Neural progenitor cell (in vitro differentiated cells): ENCODE measurements at places on chromosomes 2 and 18. TPM values are rescaled to one million over a fixed set of nuclear protein-coding genes. Genes with fewer than 3 reads are reported as not detected.

DHRS9 gene
- total RNA-seq, result not detected in 2 replicates

DNA sequence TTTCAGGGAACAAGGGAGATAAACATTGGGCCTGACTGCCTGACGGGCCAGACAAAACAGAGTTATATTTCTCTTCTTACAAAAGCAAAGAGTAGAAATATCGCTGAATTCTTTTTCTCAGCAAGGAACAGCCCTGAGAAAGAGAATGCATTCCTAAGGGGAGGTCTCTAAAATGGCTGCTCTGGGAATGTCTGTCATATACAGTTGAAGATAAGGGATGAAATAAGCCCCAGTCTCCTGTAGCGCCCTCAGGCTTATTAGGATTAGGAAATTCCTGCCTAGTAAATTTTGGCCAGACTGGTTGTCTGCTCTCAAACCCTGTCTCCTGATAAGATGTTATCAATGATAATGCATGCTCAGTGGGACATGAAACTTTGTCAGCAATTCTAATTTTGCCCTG, 134.9 kb upstream of the CNTNAP5 start:
- H3K27me3 ChIP-seq, result no peaks in the 10 kb centered on the region
- no peak overlapping the region for H3K27ac ChIP-seq
- H3K4me3 ChIP-seq, result no peak overlapping the region
- no peaks in the 10 kb centered on the region for H3K36me3 ChIP-seq
- no peaks in the 10 kb centered on the region for H3K4me1 ChIP-seq
- no peak for DNase-seq

WBP1 gene
- 38.2 and 132 TPM in 2 replicates for total RNA-seq

DNA sequence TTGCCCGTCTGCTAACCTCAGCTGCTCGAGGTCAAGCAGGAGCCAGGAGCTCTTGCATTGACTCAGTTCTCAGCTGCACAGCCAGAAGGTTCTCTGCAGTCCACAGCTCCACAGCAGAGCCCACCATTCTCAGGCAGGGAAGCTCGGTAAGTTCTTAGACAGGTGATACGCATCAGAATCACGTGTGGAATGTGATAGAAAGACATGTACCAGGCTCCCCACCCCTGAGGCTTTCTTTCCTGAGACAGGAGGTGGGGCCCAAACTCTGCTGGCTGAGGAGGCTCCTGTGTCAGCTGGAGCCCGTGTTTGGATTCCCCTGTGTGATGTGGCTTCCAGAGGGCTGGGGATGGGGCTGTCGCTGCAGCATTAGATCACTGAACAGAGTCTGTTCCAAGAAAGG, 28.0 kb downstream of the DIPK1C start:
- peaks cover 10% of the 10 kb centered on the region for H3K4me1 ChIP-seq
- H3K27ac ChIP-seq, result no peak overlapping the region
- no peaks in the 10 kb centered on the region for H3K27me3 ChIP-seq
- H3K36me3 ChIP-seq, result no peaks in the 10 kb centered on the region
- no peak overlapping the region for H3K4me3 ChIP-seq

DNA sequence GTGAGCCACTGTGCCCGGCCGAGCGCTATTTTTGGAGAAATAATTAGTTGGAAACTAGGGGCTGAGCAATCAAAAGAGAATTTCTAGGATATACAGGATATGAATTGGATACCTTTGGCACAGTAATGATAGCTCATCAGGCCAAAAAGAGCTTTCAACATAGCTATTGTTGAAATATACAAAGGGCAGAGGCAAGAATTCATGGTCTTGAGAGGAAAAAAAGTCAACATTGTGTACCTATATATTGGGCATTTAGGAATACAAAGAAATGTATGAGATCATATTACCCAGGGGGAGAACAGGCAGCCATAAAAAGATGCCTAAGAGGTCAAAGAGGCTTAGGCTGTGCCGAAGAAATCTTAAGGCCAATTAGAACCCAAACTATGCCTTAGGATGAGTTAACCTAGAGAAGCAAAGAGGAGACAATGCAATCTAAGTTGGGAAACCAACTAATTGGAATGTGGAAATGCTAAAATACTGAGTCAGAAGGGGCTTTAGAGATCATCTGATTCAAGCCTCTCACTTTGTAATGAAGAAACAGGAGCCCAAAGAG, 99.0 kb downstream of the RBBP8 start:
- no peaks in the 10 kb centered on the region for H3K27me3 ChIP-seq
- H3K4me1 ChIP-seq, result no peaks in the 10 kb centered on the region
- peaks cover 5% of the 10 kb centered on the region for H3K36me3 ChIP-seq
- DNase-seq, result no peak
- H3K27ac ChIP-seq, result no peak overlapping the region
- H3K4me3 ChIP-seq, result no peak overlapping the region

GRCh38 chr2:4258563-4258962, 555.2 kb downstream of the DCDC2C start:
- no peak for DNase-seq
- no peaks in the 10 kb centered on the region for H3K27me3 ChIP-seq

DNA sequence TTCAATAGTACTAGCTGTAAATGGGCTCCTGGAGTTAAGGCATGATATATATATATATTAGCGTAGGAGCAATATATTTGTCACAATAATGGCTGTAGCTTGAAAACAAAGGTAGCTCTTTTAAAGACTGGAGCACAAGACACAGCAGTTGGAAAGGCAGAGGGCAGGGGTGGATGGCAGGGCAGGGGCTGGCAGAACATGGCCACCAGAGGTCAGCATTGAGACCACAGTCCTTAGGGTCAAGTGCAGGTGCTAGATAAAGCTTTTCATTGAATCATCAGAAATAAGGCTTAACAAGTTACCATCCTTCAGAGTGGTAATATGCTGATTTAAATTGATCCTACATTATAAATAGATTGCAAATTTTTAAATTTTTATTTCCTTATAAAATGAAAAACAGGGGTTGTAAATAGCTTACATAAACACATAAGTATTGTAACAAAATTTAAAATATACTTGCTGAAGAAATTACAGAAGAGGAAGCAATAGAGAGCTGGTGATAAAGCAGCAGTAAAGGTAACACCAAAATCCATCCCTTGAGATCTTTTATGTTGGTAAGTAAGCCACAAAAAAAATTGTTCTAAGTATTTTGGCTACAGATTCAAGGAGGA, 161.2 kb upstream of the PIEZO2 start:
- no peaks in the 10 kb centered on the region for H3K36me3 ChIP-seq
- no peaks in the 10 kb centered on the region for H3K4me1 ChIP-seq
- H3K4me3 ChIP-seq, result no peak overlapping the region
- DNase-seq, result peak; percentile 67
